NCI-H187 (cell line): ENCODE measurements at places on chromosomes 12 and 14.

- peak; percentile 28 for DNase-seq
These were observed 74.9 kb downstream of the CRADD start for GRCh38 chr12:93751864-93752610.

DNA sequence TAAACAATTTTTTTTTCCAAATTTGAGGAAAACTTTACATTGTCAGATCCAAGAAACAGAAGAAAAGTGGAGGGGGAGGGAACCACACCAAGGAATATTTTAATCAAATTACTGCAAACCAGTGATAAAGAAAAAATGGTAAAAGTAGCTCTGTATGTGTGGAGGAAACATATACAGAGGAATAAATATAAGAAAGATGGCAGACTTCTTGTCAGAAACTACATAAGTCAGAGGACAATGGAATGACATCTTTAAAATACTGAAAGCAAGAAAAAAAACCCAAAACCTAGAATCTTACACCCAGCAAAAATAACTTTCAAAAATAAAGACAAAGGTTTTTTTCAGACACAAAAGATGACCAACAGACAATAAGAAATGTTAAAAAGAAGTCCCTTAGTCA, 10.2 kb upstream of the LLPH start:
- DNase-seq = no peak

DNA sequence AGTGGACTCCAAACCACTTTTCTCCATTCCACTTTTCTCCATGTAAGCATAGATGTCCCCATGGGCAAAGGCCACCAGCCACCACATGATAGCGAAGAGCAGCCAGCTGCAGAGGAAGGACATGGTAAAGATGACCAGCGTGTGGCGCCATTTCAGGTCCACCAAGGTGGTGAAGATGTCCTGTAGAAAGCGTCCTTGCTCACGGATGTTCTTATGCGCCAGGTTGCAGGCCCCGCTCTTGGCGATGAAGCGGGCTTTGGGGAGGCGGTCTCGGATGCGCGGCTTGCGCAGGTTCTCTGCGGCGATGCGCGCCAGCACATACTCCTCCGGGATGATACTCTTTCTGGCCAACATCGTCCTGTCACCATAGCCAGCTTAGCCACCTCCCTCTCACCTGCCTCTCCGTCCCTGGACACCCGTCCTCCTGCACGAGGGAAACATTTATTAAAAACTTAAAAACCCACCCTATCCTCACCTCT, 1.2 kb downstream of the KCNJ8 start:
- DNase-seq = no peak

- DNase-seq = no peak
These were observed 40.4 kb downstream of the EGLN3 start for GRCh38 chr14:33910435-33910834.

GRCh38 chr14:60760209-60760608, 25.6 kb downstream of the MNAT1 start:
- no peak for DNase-seq

GRCh38 chr12:102633981-102634605, 153.7 kb upstream of the IGF1 start:
- no peak for DNase-seq

- DNase-seq = peak; percentile 84
These were observed 11.5 kb upstream of the NT5DC3 start for GRCh38 chr12:103852498-103852997.
